ENCODE measurements at places on chromosomes 11 and 22.
A peak's percentile ranks its signal among the peaks of the same experiment; 100 is the strongest.

GRCh38 chr11:65555693-65556231 is 2.4 kb downstream of the LTBP3 start:
- peak; percentile 78 for DNase-seq

DNA sequence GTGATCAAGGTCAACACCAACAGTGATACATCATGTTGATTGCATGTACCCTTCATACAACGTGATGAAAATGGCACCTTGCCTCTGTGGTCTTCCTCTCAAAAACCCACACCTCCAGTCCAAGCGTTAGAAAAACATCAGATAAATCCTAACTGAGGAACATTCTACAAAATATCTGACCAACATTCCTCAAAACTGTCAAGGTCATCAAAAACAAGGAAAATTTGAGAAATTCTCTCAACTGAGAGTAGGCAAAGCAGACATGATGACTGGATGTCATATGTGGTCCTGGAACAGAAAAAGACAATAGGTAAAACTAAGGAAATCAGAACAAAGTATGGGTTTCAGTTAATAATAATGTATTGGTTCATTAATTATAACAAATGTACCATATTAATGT is 64.0 kb upstream of the POU2AF1 start:
- DNase-seq = no peak

GRCh38 chr22:41096841-41097240 is 4.4 kb downstream of the EP300 start:
- no peak for DNase-seq

- DNase-seq = no peak
Measured at GRCh38 chr11:57391111-57391510, 661 bp upstream of the PRG2 start.

DNA sequence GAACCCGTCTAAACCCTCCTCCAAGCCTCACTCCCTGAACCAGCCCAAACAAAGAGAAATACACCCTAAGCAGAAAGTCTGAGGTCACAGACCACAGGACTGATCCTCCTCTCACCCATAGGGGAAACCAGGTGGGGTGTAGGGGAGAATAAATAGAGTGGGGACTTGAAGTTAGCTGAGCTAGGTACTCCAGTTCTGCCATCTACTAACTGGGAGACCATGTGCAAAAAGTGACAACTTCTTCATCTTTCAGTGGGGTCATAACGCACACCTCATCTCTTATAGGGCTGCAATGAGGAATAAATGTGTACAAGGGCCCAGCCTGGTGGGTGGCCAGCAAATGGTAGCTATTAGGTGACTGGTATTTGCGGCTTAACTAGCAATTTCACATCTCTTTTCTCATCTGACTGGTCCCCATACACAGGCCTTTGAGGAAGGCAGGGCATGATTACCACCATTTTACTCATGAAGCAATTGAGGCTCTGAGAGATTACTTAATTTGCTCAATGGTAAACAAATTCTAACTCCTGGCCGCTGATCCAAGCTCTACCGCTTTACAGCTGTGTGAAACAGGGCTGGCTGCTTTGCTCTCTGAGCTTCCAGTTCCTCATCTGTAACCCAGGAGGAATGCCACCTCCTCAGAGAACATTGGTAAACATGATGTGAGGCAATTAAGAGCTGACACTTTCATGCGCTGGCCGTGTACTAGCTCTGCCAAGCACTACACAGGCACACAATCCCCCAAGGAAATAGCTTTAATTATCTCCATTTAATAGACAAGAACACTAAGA is 16.6 kb downstream of the TBC1D10A start:
- DNase-seq = peak; percentile 88

DNA sequence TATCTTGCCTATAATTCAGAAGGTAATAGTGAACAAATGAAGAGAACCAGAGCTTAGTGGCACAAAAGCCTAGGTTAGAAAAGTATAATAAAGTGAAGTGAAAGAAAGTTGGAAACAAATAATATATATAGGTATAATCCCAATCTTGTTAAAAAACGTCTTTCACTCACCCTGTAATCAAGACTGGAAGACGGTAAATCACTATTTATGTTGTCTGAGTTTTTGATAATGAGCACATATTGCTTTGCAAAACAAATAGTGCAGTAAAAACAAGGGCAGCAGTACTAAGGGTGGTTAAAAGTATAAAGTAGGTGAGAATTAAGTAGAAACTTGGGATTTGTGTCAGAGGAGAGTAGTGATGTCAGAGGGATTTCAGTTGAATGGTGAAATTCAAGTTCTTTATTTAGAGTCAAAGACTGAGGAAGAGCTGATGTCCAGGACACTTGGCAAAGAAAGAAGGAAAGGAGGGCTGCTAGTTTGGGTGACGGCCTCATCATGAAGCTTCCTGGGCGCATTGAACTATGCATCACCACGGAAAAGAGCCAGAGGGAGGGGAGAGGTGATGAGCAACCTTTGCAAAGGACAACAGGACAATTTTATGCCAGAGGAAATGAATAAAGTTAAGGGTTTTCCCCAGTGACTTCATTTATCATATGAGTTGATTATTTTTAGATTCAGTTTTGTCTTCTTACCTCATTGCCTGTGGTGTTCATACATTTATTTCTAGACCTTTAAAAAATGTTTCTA is 11.4 kb downstream of the NCAM1 start:
- no peak for DNase-seq

DNA sequence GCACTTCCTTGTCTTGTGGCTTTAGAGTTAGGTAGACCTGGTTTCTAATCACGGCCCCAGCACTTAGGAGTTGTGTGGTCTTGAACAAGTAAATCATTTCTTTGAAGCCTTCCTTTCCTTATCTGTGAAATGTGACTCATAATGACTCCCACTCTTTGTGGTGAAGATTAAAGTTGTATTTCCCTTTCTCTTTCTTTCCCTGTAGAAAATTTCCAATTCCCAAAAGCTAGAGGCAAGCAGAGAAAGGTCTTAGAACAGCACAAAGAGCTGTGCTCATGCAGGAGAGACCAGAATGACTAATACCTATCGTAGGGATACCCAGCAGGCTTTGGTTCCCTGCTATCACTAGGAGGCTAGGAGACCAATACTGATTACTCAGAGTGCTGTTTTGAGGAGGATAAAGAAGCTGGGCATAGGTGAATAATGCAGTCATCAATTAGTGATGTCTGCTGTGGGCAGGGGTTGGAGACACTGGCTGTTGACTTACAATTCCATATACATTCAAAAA is 270.7 kb upstream of the SYN3 start:
- no peak for DNase-seq

- DNase-seq = peak; percentile 21
Measured at GRCh38 chr11:122751292-122752070, 86.8 kb upstream of the CRTAM start.

- no peak for DNase-seq
Measured at GRCh38 chr22:20655623-20656022, 118.3 kb upstream of the SERPIND1 start.

DNA sequence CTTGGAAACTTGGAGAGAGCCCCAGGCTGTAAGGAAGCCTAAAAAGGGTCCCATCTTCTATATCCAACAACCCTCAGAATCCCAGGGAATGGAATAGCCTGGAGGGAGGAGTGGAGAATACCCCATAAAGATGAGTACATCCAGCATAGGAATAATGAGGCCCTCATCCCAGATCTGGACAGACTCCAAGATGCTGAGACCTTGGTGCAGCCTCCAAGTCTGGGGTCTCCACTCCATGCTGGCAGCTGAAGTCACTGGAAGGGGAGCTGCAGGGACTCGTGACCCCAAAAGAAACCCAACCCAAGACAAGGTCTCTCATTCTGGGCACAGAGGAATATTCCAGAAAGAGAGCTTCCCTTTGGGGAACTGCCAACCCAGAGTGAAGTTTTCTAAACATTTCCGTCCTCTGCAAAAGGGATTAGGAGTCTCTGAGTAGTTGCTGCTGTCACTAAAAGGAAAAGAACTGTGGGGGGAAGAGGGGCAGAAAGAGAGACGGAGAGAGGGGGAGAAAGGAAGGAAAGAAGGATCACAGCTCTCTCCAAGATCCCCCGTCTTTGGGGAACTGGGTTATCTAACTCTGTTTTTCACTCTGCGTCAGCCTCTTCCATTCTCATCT is 589 bp downstream of the SCGB1A1 start:
- no peak for DNase-seq

GRCh38 chr11:16096336-16096735 is 260.0 kb downstream of the SOX6 start:
- DNase-seq = no peak

GRCh38 chr22:38069372-38070249 is 12.4 kb downstream of the PICK1 start:
- DNase-seq = peak; percentile 94

GRCh38 chr22:23539135-23539838 is 40.8 kb downstream of the IGLL1 start:
- peak; percentile 89 for DNase-seq

DNA sequence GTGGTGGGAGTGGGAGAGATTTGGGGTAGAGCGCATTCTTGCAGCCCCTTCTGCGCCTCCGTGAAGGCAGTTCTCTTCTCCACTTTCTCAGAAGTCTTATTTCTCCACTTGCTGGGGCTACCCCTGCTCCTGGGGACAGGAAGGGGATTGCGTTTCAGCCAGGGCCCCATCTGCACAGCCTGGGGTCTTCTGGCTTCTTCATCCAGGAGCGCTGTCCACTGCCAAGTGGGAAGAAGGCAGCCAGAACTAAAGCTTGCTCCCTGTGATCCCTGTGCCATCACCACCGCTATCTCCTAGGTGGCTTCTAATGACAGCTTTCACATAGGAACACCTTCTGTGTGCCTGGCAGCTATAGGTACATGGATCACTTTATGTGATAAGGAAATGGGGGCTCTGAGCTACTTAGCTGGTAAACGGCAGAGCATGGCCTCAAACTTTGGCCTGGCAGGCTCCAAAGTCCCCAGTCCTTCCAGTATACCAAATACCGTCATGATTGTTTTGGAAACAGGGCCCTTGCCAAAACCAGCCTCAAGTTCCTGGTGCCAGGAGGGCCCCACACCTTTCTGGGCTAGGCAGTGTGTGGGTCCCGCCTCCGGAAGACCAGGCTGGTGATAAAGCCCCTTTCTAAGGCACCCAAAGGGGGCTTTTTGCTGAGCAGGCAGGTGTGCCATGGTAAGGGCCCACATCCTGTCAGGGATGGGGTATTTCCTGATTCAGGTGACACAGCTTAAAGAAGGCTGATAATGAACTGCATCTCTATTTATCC is 60.4 kb upstream of the PAX6 start:
- no peak for DNase-seq

- no peak for DNase-seq
Measured at GRCh38 chr11:65452806-65453490, 30.4 kb downstream of the NEAT1 start.

- DNase-seq = no peak
Measured at GRCh38 chr11:67320011-67320410, 16.7 kb downstream of the SSH3 start.

DNA sequence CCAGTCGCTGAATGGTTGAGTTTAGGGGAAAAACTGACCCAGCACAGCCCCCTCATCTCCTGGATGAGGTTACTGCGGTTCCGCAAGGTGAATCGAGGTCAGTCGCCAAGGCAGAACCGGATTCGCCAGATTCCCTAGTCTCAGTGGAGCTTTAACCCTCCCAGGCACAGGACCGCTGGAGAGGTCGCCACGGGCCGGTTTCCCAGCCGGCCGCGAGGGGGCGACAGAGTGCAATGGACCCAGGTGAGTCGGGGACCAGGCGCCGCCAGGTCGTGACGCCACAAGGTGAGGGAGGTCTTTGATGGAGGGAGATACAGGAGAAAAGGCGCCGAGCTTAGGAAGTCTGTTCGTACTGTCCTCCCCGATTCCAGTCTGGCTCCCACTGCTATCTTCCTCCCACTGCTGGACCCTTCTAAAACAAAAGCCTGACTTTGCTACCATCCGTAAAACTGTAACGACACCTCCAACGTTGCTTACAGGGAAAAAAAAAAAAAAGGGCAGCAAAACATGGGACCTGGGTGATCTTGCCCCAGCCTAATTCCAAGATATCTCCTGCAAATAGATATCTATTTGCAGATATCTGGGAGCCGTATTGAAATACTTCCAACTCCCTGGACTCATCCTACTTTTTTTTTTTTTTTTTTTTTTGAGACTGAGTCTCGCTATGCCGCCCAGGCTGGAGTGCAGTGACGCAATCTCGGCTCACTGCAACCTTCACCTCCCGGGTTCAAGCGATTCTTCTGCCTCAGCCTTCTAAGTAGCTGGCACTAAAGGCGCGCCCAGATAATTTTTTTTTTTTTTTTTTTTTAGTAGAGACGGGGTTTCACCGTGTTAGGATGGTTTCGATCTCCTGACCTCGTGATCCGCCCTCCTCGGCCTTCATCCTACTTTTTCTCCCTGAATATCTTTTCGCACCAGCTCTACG is 1.4 kb upstream of the GGA1 start:
- DNase-seq = peak; percentile 90

GRCh38 chr22:26553056-26553752 is 36.7 kb downstream of the TPST2 start:
- no peak for DNase-seq

DNA sequence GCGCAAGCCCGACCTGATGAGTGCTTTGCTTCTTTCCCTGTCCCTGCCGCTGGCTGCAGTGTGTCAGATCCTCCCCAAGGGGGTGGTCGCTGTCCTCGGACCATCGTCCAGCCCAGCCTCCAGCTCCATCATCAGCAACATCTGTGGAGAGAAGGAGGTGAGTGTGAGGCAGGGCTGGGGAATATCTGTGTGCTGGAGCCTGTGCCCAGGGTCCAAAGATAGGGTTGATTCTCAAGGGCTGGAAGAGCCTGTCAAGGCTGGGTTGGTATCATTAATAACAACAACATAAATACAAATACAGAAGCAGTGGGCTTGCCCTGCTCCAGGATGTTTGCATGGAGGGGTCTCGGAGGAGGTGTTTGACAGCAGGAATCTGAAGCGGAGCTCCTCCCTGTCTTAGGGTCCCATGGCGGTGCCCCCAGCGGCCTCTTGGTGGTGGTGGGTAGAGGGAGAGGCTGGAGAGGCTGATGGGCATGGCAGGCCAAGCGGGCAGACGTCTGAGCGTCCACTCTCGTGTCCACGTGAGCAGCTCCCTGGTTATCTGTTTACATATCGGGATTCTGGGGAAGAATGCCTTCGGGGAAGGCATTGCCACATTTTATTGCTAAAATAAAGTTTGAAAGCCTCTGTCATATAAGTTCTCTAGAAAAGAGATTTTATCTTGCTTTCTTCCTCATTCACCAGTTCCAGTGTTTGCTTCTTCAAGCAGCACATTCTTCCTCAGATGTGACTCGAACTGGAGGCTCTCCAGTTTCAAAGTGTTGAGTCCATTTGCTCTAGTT is 208.4 kb upstream of the TBCEL start:
- DNase-seq = no peak

- DNase-seq = no peak
Measured at GRCh38 chr11:13150487-13150886, 127.1 kb upstream of the BMAL1 start.

DNA sequence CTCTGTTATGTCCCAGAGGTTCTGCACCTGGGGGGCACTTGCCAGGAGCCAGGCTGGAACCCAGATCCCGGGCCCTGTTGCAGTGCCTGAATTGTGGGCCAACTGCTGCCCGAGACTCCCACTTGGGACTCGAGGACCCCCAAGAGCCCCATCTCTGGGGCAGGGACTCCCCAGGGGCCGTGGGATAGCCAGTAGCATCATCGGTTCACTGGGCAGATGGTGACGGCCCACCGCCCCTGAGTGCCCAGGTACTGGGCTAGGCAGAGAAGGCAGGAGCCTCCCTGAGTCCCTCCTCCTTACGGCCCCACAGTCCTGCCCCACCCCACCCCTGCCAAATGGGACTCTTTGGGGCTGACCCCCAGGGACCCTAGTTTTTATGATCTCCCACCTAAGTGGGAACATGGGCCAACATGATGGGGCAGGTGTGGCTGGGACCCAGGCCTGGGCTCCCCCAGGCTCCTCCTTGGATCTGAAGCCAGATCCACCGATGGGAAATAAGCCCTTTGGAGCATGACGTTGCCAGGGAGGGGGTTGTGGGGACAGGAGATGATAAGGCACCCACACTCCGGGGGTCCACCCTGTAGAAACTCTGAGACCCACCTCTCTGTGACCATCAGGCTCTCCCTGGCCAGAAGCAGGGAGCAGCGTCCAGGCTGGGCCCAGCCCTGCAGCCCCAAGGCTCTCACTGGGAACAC is 94.5 kb upstream of the FGF3 start:
- peak; percentile 36 for DNase-seq

Data from sigmoid colon (tissue), 7 donors.